Smooth muscle cell of the brain vasculature (primary cell): ENCODE measurements at places on chromosomes 5 and 9.

- no peak for DNase-seq
These were observed 317.0 kb upstream of the RFX3 start for GRCh38 chr9:3842839-3843238.

- DNase-seq = no peak
These were observed 390.0 kb downstream of the DTWD2 start for GRCh38 chr5:118598311-118598710.

DNA sequence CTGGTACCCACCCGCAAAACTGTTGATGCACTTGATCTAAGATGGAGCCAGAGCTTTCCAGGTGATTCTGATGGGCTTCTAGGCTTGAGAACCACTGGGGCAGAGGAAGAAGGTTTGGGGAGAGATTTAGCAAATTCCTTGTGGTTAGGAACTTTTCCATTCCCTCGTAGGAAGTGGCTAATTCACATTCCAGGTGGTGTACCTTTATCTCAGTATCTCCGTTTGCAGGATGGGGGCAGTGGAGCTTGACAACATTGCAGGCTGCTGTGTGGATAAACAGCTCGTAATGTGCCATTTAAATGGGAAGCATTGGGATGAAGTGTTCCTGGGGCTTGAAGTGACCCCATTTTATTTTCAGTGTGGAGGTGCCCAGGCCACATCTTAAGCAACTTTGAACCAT lies 172.9 kb upstream of the IL12B start:
- DNase-seq = no peak

- DNase-seq = no peak
These were observed 79.2 kb downstream of the SEMA5A start for GRCh38 chr5:9466697-9467096.

DNA sequence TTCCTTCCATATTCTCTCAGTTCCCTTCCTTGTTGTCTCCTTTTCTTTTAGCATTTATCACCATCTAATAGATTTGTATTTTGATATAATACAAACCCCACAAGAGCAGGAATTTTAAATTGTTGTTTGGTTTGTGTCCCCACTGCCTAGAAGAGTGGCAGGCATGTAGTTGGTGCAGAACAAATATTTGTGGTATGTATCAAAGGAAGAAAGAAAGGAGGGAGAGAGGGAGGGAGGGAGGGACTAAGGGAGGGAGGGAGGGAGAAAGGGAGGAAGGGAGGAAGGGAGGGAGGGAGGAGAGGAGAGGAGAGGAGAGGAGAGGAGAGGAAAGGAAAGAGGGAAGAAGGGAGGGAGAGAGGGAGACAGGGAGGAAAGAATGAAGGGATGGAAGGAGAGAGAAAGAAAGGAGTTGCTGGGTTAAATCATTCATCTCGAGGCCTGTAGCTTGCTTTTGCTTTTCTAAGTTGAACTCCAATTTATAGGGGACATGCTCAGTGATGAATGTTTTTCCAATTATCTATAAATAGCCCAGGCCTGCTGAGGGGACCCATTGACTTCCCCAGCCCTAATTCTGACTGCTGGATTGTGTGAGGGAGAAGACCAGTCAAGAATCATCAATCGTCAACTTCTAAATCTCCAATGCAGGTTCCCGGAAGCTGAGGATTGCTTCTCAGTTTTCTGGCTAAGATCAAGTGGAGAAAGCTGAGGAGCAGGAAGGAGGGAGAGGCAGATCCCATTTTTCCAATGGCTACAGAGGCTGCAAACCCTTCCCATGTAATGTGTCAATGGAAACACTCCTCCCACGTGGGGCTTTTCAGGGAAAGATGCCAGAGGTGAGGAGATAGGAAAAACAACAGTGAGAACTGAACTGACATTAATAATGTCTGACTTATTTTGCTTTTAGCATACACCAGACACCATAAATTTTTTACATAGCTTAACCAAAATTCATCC lies 320.7 kb downstream of the ASTN2 start:
- no peak for DNase-seq
